ENCODE measurements at places on chromosomes 11 and 22.

- DNase-seq = no peak
Measured at GRCh38 chr11:72736452-72737069, 15.6 kb downstream of the ARAP1 start.

GRCh38 chr22:24060375-24060788, 49.3 kb downstream of the CABIN1 start:
- no peak for DNase-seq

- no peak for DNase-seq
Measured at GRCh38 chr22:30057375-30057774, 22.9 kb upstream of the HORMAD2 start.

DNA sequence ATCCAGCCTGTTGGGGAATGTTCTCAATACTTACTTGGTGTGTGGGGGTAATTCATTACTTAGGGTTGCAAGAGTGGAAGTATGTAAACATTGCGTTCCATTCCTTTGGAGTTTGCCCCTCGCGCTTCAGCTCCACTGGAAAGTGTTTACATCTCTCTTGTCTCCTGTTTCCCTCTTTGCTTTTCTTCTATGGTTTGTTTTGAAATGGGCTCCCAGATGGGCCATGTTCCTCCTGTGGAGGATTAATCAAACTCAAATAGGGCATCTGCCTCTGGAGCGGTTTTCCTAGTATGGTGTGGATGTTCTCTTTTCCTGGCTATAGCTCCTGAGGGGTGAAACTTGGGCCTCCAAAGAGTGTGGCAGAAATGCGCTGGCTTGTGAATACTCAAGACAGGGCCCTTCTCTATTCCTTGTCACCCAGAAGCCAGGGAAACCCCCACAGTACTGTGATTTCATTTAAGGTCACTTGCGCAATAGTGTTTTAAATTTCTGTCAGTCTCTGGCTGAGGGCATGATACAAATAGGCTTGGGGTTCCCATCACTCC, 51.9 kb downstream of the CD44 start:
- no peak for DNase-seq

DNA sequence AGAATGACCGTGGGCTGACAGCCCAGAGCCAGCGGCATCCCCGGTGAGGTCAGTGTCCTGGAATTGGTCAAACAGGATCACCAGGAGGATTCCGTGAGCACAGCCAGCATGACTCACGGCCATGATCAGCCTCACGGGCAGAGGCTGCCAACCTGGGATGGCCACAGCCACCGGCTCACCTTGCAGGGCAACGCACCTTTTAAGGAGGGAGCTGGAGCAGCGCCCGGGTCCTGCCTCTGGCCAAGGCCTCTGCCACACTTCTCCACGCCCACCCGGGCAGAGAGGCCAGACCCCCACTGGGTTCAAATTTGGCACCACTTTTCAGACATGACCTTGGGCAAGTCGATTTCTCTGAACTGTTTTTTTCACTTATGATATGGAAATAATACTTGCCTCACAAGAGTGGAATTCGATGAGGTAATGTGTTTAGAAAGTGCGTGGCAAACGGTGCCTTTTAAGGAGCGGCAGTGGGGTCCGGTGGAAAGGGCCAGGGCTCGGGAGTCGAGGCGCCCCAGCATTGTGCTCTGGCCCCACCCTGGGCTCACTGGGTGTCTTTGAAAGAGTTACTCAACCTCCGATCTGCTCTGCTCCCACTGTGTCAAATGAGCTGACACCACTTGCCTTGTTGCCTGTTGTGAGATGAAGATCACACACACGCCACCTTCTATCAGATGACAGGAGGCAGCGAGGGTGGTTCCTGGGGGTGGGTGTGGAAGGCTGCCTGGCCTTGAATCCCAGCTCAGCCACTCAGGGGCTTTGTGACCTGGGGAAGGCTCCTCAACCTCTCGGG, 16.0 kb downstream of the TXN2 start:
- no peak for DNase-seq

GRCh38 chr11:119258983-119259382, 52.8 kb downstream of the CBL start:
- no peak for DNase-seq

GRCh38 chr11:65112546-65113360, 1.1 kb downstream of the TM7SF2 start:
- DNase-seq = no peak
